CD4-positive, alpha-beta T cell (primary cell): ENCODE measurements at places on chromosomes 5 and 9.

- DNase-seq = no peak
Observed at GRCh38 chr5:109580225-109580624, 109.5 kb upstream of the MAN2A1 start.

DNA sequence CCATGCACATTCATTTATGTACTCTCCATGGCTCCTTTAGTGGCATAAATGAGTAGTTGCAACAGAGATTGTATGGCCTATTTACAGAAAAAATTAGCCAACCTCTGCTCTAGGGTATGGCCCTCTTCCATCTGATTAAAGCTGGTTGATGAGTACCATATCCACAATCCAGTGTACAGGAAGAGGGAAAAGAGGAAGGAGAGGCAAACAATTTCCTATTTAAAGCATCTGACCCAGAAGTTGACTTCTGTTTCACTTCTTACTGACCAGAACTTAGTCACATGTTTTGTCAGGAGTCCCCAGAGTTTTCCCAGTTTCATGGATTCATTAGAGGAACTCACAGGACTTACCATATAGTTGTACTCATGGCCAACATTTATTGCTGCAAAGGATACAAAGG lies 68.6 kb upstream of the STARD4 start:
- DNase-seq = no peak

DNA sequence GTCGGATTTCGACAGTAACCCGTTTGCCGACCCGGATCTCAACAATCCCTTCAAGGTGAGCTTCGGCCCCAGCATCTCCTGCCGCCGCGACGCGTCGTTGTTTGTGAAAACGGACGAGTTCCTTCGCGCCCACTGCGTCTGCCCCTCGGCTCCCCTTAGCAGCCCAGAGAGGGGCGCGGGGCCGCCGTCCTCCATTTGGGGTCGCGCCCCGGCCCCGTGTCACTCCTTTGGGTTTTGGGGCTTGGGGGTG lies 182 bp downstream of the SCAMP1 start:
- DNase-seq = no peak

DNA sequence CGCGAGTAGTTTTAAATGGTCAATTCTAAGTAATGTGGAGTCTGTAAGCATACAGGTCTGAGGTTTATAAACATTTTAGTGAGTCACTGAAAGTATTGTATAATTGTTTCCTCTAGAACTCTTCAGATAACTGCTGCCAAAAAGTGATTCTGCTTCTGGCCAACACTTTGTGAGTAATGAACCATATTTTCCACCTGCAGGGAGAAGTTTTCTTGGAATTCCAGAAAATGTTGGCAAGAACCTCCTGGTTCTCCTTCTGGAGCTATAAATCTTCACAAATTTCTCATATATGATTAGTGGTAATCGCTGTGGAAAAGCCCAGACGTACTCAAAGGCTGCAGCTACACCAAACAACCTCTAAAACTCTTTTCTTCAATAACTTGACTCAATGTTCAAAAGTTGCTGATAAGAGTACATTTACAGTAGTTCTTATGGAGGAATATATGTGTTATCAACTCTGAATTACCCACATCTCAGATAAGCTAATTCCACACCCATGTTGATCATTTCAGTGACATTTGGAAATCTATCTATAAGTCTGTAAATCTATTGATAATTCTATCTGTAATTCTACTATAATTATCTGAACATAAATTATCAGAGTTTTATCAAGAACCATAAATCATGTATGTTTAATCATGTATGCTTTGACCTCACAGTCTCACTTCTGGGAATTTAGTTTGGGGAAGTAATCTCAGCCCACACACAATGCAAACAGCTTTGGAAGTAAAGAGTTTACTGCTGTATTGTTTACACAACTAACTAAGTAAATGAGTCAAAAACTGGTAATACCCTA lies 74.1 kb downstream of the FNBP1 start:
- DNase-seq = no peak

DNA sequence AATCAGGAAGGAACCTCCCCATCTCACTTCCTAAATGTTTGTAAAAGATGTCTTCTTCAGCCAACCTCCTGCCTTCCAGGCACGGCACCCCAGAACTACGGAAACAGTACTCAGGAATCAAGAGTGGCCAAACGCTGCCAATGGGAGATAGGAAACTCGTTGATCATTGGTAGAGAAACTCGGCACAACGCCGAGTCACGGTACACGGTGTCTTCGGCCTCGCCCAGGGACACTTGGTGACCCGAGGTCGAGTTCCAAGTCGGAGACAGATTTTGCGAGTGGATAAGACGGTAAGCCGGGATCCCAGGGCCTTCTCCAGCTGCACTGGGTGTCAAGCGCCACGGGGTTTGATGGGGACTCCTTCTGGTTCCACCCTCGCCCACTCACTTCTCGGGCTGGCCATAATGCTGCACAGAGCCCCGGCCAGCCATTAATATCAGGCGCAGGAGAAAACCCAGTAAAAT lies 343 bp downstream of the KIAA0825 start:
- no peak for DNase-seq

DNA sequence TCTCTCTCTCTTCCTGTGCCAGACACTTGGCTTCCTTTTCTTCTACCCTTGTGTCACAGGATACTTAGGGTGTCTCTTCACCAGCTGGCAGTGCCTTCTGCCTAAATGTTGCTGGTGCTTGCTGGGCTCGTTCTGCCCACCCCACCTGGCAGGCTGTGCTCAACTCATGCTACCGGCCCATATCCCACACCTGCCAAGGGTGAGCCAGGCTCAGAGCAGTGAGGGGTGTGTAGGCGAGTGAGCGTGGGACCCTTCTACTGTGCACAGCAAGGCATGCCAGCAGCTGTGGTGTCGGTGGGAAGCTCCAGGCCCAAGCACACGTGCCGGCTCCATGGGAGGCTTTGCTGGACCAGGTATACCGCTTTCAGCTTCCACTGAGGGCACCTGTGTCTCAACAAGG lies 1626.7 kb upstream of the ACO1 start:
- DNase-seq = no peak

DNA sequence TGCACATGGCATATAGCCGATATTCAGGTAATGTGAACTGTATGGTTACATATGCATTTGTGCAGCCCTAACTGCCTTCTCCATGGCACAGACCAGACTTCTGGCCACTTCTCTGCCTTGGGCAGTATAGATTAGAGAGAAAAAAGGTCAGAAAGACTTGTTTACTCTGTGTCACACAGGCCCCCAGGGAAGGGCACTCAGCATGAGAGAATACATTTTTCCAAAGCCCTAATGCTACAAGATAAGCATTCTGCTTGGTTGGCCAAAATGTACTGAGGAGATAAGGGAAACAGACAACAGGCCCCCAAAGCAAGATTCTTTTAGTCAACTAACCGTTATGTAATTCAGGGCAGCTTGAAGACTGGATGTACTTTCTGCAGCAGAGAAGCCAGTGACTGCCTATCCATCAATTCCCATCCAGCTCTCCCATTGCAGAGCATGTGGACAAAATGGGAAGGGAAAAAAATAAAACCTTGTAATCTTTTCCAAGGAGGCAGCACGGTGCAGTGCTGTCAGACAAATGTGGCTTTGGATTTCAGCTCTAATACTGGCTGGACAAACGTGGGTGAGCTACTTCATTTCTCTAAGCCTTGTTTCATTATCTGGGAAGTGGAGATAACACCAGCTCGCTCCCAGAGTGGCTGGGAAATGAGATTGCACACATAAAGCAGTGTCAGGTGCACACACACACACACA lies 205.9 kb downstream of the NSG2 start:
- no peak for DNase-seq

- no peak for DNase-seq
Observed at GRCh38 chr9:68947015-68947414, 66.9 kb downstream of the PRKACG start.

DNA sequence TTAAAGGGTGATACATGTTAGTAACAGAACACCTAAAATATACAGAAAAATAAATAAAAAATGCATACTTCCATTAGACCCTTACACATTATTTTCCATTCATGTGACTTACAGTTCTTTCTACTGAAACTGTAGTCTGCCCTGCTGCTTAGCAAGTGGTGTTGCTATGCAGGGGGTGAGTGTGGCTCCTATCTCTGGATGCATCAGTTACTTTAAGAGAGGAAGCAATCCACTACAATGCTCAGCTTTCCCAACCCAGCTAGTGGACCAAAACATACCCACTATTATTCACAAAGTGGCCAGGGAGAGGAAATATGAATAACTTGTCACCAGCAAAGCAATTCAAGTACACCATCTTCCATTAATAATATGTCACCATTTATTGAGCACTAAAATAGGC lies 121.8 kb downstream of the DOCK2 start:
- DNase-seq = no peak

- no peak for DNase-seq
Observed at GRCh38 chr5:15334551-15335266, 165.3 kb upstream of the FBXL7 start.

GRCh38 chr9:136754059-136754572 lies 3.9 kb downstream of the LCN8 start:
- DNase-seq = no peak

DNA sequence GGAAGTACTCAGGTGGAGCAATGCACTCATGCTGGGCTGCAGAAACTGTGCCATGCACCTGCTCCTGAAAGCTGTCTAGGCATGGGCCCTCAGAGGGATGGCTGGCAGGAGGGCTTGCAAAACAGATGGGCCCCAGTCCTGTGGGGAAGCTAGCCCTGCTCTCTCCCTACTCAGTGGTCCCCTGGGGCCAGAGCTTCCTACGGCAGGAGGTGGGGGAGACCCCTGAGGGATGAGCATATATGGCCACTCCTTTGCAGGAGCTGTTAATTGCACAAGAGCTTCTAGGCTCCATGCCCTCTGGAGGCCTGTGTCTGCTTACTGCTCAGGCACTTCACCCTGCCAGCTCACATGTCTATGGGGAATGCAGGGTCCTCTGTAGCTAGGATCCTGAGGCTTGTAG lies 545.3 kb upstream of the PTPRD start:
- no peak for DNase-seq

DNA sequence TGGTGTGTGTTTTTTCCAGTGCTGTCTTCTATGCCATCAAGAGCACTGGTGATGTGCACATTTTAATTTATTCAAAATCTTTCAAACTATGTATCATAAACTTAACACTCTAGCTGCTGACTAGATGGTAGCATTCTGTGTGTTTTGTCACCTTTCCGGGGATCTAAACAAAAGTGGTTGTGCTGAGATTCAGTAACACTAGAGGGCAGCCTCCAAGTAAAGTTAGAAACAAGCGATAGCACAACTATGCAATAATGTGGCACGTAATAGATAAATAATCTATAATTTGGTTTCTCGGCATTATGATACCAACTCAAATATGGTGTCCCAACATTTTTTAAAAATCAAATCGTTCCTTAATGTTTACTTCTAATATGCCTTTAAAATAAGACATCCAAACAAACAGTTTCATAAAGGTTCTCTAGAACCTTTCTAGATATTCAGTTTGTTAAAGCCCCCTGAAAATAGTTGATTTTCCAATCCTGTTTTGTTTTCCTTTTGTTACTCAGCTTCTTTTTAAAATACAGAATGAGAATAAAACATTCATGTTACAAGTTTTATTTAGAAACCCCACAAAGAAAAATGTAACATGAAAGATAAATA lies 16.9 kb downstream of the SEMA6A start:
- DNase-seq = no peak

DNA sequence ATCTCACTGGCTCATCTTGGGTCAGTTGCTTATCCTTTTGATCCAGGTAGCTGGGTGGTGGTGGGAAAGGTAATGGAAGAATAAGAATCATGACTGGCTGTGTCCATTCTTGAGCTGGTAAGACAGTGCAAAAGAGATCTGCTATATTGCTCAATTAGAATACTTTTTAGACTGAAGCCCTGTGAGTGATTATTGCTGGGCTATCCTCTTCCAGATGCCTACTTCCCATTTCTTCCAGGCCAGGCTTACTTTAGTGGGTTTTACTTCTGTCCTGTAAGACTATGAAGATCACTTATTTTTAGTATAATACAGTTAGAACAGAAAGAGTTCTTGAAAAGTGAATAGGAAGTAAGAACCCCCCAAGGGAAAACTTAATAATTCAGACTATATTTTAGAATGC lies 7.2 kb downstream of the MARCHF6 start:
- no peak for DNase-seq

GRCh38 chr5:37437711-37438110 lies 58.6 kb downstream of the WDR70 start:
- DNase-seq = no peak

- no peak for DNase-seq
Observed at GRCh38 chr5:144156767-144157171, 13.7 kb downstream of the YIPF5 start.
